ENCODE measurements at places on chromosomes 6 and 20. TPM values are rescaled to one million over a fixed set of nuclear protein-coding genes. Genes with fewer than 3 reads are reported as not detected.

Gene HLA-DRB5
- total RNA-seq = not detected

DNA sequence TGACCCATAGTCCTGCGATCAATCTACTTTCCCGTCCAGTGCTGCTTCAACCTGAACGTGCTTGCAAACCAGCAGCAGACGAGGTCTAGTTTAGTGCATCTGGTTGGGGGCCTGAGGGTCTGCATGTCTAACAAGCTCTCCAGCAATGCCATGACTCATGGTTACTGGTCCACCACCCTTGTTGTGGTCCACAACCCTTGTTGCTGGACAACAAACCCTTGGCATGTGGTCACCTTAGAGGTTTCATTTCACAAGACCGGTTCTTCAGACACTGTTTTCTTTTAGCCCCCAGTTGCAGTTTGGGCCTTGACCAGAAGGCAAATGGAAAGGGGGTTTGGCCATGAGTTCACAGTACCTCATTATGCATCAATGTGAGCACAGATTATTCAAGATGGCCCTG lies 424.8 kb downstream of the QKI start:
- DNase-seq = no peak

DNA sequence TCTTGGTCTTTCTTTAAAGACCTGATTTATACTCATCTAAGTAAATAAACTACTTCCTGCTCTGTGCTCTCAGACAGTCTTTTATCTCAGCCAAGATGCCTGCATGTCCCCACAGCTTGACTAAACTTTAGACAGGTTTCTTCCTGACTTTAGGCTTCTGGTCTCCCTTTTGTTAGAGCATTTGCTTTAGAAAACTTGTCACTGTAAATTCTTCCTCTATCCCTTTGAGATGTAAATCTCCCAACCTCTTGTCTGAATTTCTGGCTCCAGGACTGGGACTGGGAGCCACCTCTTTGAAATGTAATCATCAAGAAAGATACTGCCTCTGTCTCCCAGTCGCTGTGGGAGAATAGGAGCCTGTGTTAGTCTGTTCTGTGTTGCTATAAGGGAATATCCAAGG lies 739.9 kb downstream of the C6orf118 start:
- DNase-seq = no peak

DNA sequence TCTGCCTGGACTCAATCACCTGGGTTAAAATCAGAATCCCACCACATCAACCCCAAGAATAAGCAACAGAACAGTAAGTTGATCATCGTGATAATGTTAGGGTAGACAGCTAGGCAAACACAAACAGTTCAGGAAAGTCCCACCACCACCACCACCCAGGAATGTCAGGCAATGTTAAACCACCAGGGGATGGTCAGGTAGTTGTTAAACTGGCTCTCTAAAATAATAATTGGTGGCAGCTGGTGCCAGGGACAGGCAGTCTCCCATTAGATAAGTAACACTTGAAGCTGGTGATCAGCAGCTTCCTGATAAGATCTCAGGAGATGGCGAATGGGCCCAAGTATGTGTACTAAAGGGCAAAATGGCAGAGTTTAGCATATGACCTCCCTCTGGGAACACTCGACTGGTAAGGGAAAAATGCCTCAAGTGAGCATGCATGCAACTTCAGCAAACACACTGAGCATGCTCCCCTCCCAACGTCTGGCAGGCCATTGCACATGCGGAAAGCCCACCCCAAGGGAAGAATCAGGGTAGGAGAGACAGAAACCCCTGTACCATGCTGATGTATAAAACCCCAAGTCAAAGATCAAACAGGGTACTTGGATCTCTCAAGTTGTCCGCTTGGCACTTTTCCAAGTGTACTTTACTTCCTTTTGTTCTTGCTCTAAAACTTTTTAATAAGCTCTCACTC lies 66.6 kb downstream of the IPCEF1 start:
- DNase-seq = no peak

DNA sequence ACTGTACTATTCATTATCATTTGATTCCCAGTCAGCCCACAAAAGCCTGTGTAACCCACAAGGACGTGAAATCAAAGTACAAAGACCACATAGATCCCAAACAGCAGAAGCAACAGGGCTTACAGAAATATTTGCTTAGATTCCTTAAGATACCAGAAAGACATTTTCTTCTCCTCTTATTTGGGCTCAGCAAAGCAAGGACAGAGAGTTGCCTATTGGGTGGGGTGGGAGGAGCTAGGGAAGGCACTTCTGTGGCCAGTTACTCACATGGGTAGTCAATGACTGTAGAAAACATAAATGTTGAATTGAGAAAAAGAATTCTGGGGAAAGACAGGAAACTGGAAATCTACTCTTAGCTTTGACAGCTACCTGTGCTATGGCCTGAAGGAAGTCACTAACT lies 19.8 kb downstream of the PDE7B start:
- DNase-seq = no peak

Data from MCF 10A (cell line).